ENCODE measurements at places on chromosomes 7 and 10.
A peak's percentile ranks its signal among the peaks of the same experiment; 100 is the strongest.

- DNase-seq = no peak
Observed at GRCh38 chr10:23367896-23368595, 23.4 kb upstream of the C10orf67 start.

GRCh38 chr10:26805567-26806245 lies 55.1 kb downstream of the ABI1 start:
- DNase-seq = no peak

- no peak for DNase-seq
Observed at GRCh38 chr10:119162452-119163092, 2.9 kb downstream of the SFXN4 start.

DNA sequence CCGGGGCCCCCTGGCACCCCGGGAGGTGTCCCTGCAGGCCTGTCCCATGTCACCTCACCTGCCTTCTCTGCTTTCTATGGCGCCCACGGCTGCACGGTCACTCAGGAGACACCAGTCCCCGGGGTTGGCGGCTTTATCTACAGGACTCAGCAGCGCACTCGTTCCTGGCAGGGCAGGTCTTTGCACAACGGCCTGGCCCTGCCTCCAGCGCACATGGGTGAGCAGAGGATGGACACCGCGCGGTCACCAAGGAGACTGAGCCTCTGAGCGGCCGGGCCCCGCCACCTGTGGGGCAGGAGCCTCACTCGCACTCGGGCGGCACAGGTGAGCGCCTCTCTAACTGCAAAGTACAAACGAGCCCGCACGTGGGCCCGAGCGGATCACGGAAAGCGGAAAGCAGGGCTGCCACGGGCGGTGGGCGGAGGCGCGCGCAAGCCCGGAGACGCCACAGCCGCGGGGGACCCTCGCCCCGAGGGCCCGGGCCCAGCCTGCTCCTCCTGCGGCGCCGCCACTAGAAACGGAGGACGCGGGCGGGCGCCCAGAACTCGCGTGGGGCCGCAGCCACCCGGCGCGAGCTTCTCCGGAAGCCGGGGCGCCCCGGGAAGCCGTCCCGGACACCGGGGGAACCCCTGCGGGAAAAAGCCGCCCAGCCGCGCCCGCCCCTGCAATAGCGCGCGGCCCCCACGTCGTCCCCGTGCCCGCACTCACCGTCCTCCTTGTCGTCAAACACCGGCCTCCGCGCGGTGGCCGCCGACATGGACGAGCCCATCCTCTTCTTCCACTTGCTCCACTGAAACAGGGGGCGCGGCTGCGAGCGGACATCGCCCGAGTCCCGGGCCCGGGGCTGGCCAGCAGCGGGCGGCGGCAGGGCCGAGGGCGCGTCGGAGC lies 642 bp downstream of the STK32C start:
- peak; percentile 20 for DNase-seq

GRCh38 chr7:143953421-143953820 lies 1.2 kb upstream of the OR2F1 start:
- DNase-seq = no peak

DNA sequence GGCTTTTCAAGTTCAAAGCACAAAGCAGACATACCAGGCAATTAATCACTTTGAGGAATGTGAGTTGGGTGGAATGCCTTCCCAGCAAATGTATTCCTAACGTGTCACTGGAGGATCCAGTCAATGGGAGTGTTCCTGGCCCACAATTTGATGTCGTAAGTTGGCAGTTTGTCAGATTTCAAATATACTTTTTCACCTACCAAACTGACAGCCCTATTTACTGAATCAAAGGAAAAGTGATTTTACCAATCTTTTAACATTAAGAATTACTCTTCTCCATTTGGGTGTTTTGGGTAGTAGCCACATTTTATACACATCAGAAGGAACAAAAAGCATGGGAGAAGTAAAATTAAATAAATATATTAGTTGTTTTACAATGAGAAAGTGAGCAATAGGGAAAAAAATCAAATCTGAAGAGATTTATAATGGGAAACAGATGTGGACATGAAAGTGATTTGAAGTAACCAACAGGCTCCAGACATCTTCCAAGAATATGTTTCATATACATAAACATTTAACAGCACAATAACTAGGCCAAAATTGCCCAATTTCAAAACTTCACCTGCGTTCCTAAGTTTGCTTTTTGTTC lies 222.9 kb downstream of the MTERF1 start:
- DNase-seq = no peak

GRCh38 chr7:104993217-104993862 lies 20.7 kb upstream of the KMT2E start:
- DNase-seq = no peak

DNA sequence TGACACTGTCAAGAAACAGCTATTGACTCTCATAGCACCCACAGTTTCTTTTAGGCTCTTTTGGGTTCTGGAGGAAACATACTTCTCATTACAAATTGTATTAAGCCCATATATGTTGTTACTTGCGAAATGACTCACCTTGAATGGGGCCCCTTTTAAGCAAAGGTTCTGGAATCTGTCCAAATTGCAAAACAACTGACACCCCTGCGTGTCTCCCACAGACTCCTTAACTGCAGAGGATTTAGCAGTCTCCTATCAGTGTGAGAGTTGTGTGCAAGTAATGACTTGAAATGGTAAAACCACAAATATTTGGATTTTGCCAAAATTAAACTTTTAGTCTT lies 192.3 kb downstream of the DNAJC1 start:
- no peak for DNase-seq

DNA sequence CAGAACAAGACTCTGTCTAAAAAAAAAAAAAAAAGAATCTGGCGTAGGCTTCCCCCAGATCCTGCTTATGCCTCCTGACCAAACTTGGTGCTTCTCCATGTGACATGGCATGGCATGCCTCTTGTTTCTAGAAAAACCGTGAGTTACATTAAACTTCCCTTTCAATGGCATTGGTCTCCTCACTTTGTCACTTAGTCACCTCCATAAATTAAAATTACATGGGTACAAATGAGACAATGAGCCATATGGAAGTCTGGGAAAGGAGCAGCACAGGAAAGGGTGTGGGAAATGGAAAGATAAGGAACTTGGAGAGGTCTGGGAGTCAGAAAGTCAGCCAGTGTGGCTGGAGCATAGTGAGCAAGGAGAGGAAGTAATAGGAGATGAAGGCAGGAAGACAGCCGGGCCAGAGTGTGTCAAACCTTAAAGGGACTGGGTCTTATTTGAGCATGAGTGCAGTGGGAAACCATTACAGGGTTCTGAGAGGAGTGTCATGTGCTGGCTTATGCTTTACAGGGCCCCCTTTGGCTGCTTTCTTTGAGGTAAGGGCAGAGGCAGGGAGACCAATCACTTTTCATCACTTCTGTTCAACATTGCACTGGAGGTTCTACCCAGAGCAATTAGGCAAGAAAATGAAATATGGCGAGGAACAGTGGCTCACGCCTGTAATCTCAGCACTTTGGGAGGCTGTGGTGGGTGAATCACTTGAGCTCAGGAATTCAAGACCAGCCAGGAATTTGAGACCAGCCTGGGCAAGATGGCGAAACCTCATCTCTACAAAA lies 21.3 kb upstream of the ZMIZ2 start:
- no peak for DNase-seq

GRCh38 chr7:149420006-149420405 lies 40.9 kb downstream of the ZNF777 start:
- no peak for DNase-seq

- DNase-seq = no peak
Observed at GRCh38 chr10:131646551-131647525, 254.0 kb upstream of the PPP2R2D start.

DNA sequence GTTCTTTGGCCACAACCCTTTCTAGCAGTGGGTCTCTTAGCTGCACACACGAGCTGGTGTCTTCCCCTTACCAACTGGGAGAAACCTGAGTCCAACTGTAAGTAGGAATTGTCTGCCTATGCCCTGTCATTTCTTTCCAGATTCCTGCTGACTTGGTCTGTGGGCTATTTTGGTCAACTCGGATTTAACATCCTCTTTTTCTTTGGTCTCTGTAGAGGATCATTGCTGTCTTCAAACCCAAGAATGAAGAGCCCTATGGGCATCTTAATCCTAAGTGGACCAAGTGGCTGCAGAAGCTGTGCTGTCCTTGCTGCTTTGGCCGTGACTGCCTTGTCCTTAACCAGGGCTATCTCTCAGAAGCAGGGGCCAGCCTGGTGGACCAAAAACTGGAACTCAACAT lies 10.3 kb downstream of the PI4K2A start:
- no peak for DNase-seq

GRCh38 chr7:121547544-121548092 lies 151.5 kb upstream of the FAM3C start:
- DNase-seq = peak; percentile 6

DNA sequence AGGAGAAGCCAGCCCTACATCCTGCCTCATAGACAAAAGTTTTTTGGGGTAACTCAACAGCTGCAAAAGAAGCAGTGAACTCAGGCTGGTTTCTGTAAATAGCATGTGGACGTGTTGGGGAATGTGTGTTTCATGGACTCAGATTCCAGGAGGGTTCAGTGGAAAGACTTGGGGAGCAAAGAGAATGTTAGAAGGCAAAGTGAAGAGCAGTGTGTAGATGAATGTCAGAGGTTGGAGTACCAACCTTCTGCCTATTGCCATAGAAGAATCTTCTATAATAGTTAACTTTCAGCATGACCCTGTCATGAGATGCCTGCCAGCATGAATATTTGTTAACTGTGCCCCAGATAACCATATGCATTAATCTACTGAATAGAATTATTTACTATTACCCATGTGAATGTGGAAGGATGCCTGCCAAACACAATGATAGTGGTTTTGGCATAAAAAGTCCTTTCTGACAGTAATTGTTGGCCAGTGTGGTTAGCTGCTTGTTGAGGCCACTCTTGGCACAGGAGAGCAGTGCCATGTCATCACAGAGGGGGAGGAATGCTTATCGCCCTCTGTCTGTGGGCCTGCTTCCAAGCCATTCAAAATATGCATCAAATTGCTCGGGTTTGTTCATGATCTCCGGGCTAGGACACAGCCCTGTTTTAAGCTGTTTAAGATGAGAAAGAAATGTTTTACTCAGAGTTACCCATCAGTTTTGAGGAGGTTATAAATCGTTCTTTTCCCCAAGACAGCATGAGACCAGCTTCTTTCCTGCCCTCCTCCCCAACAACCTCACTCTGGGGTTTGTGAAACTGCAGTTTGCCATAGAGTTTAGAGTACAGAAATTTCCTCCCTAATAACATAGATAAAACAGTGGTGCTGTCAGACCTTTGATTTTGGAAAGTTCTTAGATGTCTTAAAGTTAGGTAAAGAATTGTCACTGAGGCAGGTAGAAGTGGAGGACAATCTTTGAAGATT lies 165.3 kb downstream of the WNT2 start:
- DNase-seq = no peak

- no peak for DNase-seq
Observed at GRCh38 chr10:5585517-5586206, 60.9 kb downstream of the CALML3 start.

DNA sequence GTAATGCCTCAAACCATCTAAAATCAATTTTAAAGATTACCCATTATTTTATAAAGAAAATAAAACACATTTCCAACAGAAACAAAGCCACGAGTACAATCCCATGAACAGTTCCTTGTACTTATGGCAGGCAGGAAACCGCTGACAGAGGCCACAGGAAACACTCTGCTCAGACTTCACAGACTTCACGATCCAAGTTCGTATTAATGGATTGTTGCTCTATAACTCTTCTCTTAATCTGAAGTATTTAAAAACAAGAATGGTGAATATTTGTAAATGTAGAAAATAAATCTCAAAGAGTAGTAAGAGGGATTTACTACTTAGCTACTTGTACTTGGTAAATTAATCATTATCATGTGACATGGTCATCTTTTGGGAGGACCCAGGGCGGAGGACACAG lies 78.3 kb downstream of the SNX10 start:
- DNase-seq = no peak

DNA sequence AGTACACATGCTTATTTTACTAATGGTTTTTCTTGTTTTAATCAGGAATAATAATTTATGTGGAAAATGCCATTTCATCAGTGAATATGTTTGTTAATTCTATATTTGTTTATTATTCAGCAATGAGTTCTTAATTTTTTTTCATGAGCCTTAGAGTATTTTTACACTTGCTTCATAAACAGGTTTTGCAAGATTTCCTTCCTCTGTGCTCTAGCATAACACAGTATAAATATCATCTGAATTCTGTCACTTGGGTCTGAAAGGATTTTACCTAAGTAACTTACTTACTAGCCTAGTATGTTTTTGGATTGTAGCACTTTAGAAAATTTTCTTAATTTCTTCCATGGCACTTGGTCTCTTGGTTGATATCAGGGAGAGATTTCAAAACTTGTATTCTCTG lies 45.8 kb downstream of the GLCCI1 start:
- no peak for DNase-seq

GRCh38 chr7:155598810-155599210 lies 45.7 kb upstream of the RBM33 start:
- DNase-seq = peak; percentile 72

GRCh38 chr10:60731134-60731885 lies 47.0 kb upstream of the CDK1 start:
- no peak for DNase-seq

DNA sequence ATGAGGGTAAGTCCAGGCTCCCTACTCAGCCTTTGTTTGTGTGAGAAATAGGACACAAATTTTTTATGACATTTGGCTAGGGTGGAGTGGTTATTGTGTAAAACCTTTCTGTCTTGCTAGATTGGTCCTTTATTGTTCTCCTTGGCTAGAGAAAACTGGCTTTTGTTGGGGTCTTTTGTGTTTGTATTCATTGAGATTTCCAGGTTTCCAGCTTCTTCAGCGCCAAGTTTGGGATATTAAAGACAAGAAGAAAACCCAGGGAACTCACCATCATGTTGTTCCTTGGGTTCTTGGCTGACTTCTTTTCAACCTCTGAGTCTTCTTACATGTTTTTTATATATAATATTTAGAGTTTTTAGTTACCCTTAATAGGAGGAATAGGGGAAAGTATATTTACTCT lies 310.0 kb downstream of the HPSE2 start:
- DNase-seq = no peak

GRCh38 chr7:1663223-1663622 lies 6.9 kb upstream of the ELFN1 start:
- no peak for DNase-seq

DNA sequence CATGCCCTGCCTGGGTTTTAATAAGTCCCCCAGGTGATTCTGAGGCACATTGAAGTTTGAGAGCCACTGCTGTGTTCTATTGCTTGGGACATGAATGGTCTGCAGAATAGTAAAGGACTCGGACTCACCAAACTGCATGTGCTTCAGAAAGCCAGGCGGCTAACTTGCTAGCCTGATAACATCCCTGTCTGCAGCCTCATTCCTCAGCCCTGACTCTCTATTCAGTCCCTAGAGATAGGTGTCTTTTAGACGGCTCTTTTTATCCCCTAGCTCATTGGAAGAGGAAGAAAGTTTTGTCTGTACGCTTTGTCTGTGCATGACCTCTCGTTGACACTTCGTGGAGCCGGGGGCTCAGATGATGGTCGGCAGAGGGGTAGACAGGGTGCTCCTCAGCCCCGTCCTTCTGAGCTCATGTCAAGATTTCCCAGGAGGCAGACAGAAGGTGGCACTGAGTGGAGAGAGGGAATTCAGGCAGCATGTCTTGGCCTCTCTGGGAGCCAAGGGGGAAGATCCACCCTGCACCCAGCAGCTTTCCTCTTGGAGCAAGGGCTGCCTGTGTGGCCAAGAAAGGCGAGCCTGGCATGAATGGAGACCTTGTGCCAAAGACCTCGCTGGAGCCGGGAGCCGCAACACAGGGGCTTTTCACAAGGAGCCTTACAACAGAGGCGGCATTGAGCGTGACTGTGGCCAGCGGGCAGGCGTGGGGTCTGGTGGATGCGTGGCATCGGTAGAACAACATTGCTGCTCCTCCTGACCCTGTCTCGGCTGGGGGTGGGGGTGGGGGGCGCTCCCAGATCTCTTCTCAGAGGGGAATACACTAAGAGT lies 51.1 kb upstream of the PODXL start:
- no peak for DNase-seq

GRCh38 chr7:12712236-12712635 lies 24.8 kb downstream of the ARL4A start:
- DNase-seq = no peak

GRCh38 chr10:124719213-124719851 lies 24.8 kb downstream of the FAM53B start:
- DNase-seq = peak; percentile 84
